ENCODE measurements at places on chromosomes 4 and X. TPM values are rescaled to one million over a fixed set of nuclear protein-coding genes. Genes with fewer than 3 reads are reported as not detected.

DNA sequence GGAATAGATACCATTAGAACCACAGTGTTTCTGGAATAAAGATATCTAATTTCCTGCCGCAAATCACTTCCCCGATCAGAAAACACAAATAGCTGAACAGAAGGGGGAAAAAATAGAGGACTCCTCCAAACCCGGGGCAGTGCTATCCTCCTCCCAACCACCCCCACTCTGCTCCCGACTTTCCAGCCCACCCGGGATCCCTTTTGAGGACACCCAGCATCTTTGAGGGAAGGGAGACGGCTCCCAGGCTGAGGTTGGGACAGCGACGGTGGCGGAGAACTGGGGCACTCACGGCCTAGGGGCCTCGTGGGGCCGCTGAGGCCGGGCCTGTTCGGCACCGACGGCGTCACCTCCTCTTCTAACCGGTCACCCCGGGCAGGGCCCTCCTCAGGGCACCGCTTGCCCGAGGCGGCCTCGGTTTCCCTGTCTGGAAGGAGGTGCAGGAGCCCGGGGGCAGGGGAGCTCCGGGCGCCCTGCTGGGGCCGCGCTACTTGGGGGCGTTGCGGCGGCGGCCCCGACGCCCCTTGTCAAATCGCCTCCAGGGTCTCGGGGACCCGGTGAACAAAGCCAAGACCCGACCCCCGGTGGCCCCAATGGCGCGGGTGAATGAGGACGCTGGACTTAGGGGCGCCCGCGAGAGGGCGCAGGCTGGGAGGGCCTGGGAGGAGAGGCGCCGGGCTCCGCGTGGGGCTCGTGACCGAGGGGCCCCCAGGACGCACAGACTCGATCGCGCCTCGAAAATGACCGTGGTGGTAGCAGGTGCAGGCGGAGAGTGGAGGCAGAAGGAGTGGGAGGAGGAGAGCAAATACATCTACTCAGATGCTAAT lies 6.9 kb upstream of the ARX start:
- DNase-seq = peak; percentile 52

DNA sequence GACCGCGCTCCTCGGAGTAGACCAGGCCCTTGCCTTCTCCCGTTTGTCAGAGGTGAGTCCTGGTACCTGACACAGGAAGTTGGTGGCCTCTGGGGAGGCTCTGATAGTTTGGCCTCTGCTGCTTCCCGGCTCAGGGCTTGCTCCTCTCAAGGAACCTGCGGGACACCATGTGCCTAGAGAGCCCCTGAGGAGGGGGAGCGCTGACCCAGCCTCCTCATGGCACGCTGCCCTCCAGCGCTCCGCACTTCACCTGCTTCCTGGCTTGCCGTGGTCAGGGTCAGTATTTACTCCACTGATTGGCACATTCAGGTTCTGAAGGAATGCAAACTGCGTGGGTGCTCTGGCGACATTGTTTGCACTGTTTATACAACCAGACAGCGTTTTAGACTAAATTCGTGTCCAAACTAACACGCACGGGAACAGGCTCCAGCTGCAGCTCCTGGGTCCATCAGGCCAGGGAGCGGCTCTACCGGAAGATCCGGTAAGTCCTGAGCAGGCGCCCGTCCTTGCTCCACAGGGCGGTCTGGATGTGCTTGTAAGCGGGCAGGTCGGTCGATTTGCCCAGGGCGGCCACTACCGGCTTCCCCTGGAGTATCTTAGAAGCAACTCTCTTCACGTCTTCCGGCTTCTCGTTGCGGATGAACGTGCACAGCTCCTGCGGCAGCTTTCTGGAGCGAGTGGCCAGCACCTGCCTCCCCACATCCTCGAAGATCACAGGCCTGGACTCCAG lies 121.6 kb upstream of the GRID2 start:
- DNase-seq = no peak

JCHAIN gene
- total RNA-seq = not detected

DNA sequence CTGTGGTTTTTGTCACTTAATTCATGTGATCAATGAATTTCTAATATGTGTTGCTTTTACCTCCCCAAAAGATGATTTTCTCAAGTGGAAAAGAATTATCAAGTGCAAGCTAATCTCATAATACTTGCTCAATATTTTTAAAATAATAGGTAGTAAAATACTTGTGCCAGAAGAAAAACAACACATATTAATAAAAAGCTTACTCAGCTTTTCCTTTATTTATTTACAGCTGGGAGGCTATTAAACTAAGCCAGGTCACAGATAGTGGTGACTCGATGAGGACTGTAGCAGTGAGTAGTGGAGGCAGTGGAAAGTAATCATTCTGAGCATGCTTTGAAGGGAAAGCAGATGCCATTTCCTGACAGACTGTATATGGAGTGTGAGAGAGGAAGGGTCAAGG lies 96.1 kb downstream of the PRDM5 start:
- no peak for DNase-seq

UGT2B7 gene
- not detected for total RNA-seq

- peak; percentile 61 for DNase-seq
Measured at GRCh38 chrX:72572248-72573157, at the start of gene HDAC8. HDAC8 (minus strand) TSS chrX:72572843; CDS start chrX:72572761, 82 bp downstream.

MSMO1 gene
- 109 TPM for total RNA-seq

- DNase-seq = no peak
Measured at GRCh38 chr4:3797831-3798790, 31.9 kb downstream of the ADRA2C start.

DNA sequence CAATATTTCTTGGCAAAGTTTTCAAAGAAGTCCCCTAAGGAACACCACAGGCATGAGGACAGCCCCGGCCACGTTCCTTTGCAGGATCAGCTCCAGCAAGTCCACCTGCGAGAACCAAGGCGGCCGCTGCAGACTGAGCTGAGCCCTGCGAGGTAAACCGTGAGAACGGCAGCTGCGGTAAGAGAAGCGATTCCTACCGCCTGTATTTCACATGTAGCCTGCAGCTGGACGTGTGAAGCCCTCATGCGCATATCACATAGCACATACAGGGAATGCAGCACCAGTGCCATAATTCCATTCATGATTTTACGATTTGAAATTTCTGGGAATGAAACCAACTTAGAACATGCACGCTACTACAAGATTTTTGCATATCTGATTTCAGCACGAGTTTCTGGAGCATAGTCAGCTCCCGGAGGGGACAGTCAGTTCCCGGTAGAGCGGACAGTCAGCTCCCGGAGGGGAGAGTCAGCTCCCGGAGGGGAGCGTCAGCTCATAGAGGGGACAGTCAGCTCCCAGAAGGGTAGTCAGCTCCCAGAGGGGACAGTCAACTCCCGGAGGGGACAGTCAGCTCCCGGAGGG lies 41.7 kb downstream of the FGFRL1 start:
- DNase-seq = no peak

DNA sequence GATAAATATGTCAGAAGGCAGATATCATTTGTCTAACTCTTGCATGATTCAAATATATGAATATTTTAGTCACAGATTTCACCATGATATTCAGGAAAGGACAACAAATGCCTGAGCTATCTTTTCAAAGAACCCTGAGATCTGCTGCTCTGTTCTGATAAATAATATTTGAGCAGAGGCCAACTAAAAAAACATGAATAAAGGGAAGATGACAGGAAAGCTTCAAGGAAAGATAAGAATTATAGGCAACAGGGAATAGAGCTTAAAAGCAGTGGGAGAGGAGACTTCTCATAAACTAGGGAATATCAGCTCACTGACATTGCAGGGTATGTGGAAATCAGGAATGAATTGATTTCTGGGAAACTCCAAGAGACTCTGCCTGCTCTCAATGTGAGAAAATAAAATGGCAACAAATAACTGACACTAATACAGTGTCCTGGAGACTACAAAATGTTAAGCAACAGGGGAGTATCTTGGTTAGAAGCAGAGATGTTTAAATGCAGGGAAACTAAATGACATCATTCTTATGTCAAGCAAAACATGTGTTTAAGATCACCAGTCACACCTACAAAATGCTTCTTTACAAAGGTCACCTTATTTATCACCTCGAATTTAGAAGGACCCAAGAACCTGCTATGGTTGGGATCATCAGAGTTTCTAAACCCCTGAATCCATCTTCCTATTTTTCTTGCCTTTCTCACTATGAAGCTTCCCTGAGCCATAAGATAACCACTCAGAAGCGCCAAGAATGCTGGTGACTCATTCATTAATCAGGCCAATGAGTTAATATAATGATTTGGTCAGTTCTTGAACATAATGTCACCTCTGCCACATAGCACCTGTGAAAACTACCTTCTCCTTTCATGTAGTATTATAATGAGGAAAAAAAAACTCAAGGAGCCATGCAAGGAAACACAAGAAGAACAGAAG lies 78.1 kb downstream of the NDST3 start:
- DNase-seq = no peak

DNA sequence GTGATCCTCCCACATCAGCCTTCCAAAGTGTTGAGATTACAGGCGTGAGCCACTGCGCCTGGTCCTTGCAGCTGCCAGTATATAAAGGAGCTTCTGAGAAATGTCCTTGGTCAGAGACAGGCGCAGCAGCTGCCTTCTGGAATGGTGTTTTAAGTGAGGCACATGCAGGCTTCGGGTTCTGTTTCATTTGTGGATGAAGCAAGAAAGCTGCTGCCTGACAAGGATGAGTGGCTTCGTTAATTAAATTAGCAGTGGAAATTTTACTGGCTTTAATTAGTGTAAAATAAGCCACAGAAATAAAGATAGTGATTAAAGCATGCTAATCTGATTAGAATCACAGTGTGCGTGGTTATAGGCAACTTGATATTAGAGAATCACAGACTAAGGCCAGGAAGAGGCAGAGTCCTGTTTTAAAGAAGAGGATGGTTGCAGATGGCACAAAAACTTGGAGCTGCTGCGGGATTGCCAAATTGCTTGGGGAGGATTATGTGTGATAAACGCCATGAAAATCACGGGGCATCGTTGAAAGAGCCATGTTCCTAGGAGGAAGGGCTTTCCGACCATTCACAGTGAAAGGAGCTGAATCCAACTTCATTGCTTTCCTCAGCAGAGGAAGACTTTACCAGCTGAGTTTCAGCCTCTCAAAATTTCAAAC lies 348.4 kb upstream of the FAT1 start:
- no peak for DNase-seq

GRCh38 chrX:108313669-108314068 lies 124.6 kb downstream of the COL4A6 start:
- no peak for DNase-seq

RAI2 gene
- total RNA-seq = 2.0 TPM

FRG2 gene
- total RNA-seq = not detected

GRCh38 chr4:73883306-73883705 lies 14.1 kb downstream of the CXCL1 start:
- DNase-seq = no peak

DNA sequence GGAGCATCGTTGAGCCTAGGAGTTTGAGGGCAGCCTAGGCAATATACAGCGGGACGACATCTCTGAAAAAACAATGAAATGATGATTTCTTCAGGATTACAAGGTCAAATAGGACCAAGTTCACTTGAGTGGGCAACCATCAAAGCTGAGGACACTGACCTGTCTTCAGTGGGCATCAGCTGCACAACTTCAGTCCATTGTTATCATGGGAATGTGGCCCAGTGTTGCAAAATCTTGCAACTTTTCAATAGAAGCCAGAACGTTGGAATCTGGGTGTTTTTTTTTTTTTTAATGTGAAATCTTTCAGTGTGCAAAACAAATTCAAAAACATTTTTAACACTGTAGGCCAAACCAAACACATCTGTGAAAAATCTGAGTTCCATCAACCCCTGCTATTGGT lies 155.4 kb upstream of the PLAC1 start:
- DNase-seq = no peak

TMEM192 gene
- 10.9 TPM for total RNA-seq

DNA sequence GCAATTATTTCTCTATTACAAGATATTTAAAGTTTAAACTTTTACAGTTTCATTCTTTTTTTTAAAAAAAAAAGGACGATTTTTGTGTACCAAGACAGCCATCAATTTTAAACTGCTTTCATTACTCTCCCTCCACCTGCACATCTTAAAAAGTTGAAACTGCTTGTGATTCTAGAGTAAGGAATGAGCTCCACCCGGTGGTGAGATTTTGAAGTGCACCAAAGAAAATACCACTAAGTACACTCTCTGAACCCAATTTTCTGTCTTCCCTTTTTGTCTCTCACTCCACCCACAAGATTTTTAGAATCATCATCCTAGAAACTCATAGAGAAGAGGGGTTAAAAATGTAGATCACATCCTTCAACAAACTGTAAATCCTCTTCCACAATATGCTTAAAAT lies 91.3 kb upstream of the WDR44 start:
- peak; percentile 68 for DNase-seq

GRCh38 chr4:189362364-189362763 lies 578.3 kb upstream of the FRG1 start:
- DNase-seq = no peak

SYAP1 gene
- 22.8 TPM for total RNA-seq

GRCh38 chr4:7742807-7743280 lies 196.8 kb downstream of the AFAP1 start:
- no peak for DNase-seq

GRCh38 chrX:116417214-116417613 lies 19.2 kb upstream of the SLC6A14 start:
- no peak for DNase-seq

DNA sequence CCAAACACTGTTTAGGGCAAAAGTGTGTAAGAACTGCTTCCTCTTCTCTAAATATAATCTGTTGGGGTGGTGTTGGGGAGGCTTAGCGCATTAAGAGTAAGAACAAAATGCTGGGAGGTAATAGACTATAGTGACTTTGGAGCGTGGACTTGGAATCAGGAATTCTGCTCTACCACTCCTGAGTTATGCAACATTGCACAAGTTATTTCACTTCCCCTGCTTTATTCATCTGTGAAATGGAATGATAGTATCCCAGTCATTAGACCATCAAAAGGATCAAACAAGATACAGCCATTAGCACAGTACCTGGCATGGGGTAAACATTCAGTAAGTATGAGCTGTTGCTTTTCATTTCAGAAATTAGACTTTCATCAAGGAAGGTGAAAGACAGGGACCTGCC lies 58.7 kb downstream of the IGFBP7 start:
- DNase-seq = no peak

GRCh38 chrX:55695227-55696018 lies 22.1 kb upstream of the RRAGB start:
- DNase-seq = no peak

DNA sequence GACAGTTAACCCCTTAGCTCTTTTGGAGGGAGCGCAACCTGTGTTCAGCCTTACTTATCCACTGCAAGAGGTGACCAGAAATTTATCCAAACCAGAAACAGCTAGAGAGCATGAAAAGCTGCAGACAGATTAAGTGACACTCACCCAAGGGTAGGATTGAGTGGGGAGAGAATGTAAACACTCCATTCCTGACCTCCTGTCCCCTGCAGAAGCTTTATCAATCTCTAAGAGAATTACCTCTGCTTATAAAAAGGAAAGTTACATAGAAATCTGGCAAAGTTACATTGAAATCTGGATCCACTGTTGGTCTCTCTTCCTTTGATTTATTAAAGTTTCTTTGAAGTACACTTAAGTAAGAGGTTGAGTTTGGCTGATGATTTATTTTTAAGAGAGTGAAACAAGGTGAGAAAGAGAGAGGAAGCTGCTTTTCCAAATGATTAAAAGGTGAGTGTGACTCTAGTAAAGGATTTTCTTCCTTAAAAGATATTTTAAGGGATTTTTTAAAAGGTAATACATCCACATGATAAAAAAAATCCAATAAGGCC lies 112.3 kb downstream of the ANAPC4 start:
- DNase-seq = no peak
